Bronchus fibroblast of lung (primary cell): ENCODE measurements at places on chromosomes 6 and 20. TPM values are rescaled to one million over a fixed set of nuclear protein-coding genes. Genes with fewer than 3 reads are reported as not detected.

Gene ACTL10
- 2.0 and 2.1 TPM in 2 replicates for total RNA-seq

Gene SLC35F1
- under 0.01 and 0.15 TPM in 2 replicates for total RNA-seq

Gene CTAGE9
- total RNA-seq = under 0.01 TPM in 1 of 2 replicates, not detected in the other

Gene TDP2
- 17.7 and 19.0 TPM in 2 replicates for total RNA-seq

Gene PRICKLE4
- total RNA-seq = not detected in 2 replicates

Gene ZBTB46
- total RNA-seq = 1.2 and 1.5 TPM in 2 replicates

Gene TMX4
- total RNA-seq = 13.1 and 15.0 TPM in 2 replicates

Gene MRAP2
- total RNA-seq = 0.15 TPM in 1 of 2 replicates, not detected in the other

Gene KHDRBS2
- total RNA-seq = not detected in 2 replicates

Gene RNF217
- 3.4 and 6.4 TPM in 2 replicates for total RNA-seq

Gene POPDC3
- 5.5 and 7.7 TPM in 2 replicates for total RNA-seq

Gene PDSS2
- total RNA-seq = 9.7 and 11.3 TPM in 2 replicates

Gene SMPD2
- total RNA-seq = 7.6 and 11.6 TPM in 2 replicates

Gene HAO1
- total RNA-seq = not detected in 2 replicates

Gene TCF21
- total RNA-seq = 9.8 and 12.5 TPM in 2 replicates

Gene KIFC1
- total RNA-seq = 75.8 and 81.9 TPM in 2 replicates

Gene RPN2
- 211 and 215 TPM in 2 replicates for total RNA-seq

Gene EPB41L2
- 32.9 and 38.2 TPM in 2 replicates for total RNA-seq
